A549 treated with DMSO at 1 μM for 4 hours (cell line): ENCODE measurements at places on chromosomes 5 and 9. TPM values are rescaled to one million over a fixed set of nuclear protein-coding genes. Genes with fewer than 3 reads are reported as not detected.

MEGF10 gene
- not detected in 5 replicates for total RNA-seq

ST6GALNAC4 gene
- 17.1 to 25.6 TPM (median 20.9 TPM) in 5 replicates for total RNA-seq

RAD1 gene
- 36.9 to 41.2 TPM (median 38.0 TPM) in 5 replicates for total RNA-seq

SPINK7 gene
- total RNA-seq = not detected in 5 replicates

SPINK13 gene
- not detected in 5 replicates for total RNA-seq

RGS7BP gene
- total RNA-seq = not detected in 5 replicates

HTR4 gene
- not detected in 5 replicates for total RNA-seq

CNTLN gene
- total RNA-seq = 4.9 to 6.3 TPM (median 5.9 TPM) in 5 replicates

RNF183 gene
- 0.20 TPM in 1 of 5 replicates, not detected in the others for total RNA-seq

OGN gene
- total RNA-seq = not detected in 5 replicates

GRIA1 gene
- 0.02 TPM in 1 of 5 replicates, not detected in the others for total RNA-seq

BAG1 gene
- total RNA-seq = 128 to 154 TPM (median 147 TPM) in 5 replicates

IL4 gene
- total RNA-seq = not detected in 5 replicates

CA9 gene
- 3.4 to 8.1 TPM (median 6.2 TPM) in 5 replicates for total RNA-seq

GABRA6 gene
- total RNA-seq = not detected in 5 replicates

LRRC19 gene
- total RNA-seq = not detected in 5 replicates

STX17 gene
- 8.3 to 11.0 TPM (median 10.6 TPM) in 5 replicates for total RNA-seq

LRRC70 gene
- total RNA-seq = 0.08 to 0.41 TPM (median 0.14 TPM) in 3 of 5 replicates, not detected in the others

FRMD3 gene
- 1.5 to 2.7 TPM (median 2.1 TPM) in 5 replicates for total RNA-seq

SNAPC4 gene
- total RNA-seq = 11.7 to 14.7 TPM (median 12.9 TPM) in 5 replicates

SPINK4 gene
- 0.40 TPM in 1 of 5 replicates, not detected in the others for total RNA-seq

MTAP gene
- 7.3 to 22.4 TPM (median 9.7 TPM) in 5 replicates for total RNA-seq

PALM2AKAP2 gene
- total RNA-seq = 0.36 to 0.99 TPM (median 0.55 TPM) in 5 replicates

EIF4E1B gene
- not detected in 5 replicates for total RNA-seq

NDUFS6 gene
- total RNA-seq = 106 to 117 TPM (median 109 TPM) in 5 replicates

PCDHGA11 gene
- total RNA-seq = not detected in 5 replicates
